Activated T-helper 1 cell treated with anti-CD3 and anti-CD28 coated beads, Interleukin-12 subunit alpha, Interleukin-12 subunit beta, Interleukin-2, Interleukin-4 antibody, amounts not matched to agents 30 ng/mL and 10 ng/mL and 1 ng/mL, durations not matched to agents 14 hours and 24 hours and 36 hours (primary cell): ENCODE measurements at places on chromosomes 7 and 10.

GRCh38 chr10:113914956-113915355, 60.5 kb downstream of the NHLRC2 start:
- H3K4me3 ChIP-seq = no peak overlapping the region
- DNase-seq = no peak
- H3K4me1 ChIP-seq = no peaks in the 10 kb centered on the region
- no peak overlapping the region for H3K27ac ChIP-seq
- peaks cover 11% of the 10 kb centered on the region for H3K36me3 ChIP-seq

DNA sequence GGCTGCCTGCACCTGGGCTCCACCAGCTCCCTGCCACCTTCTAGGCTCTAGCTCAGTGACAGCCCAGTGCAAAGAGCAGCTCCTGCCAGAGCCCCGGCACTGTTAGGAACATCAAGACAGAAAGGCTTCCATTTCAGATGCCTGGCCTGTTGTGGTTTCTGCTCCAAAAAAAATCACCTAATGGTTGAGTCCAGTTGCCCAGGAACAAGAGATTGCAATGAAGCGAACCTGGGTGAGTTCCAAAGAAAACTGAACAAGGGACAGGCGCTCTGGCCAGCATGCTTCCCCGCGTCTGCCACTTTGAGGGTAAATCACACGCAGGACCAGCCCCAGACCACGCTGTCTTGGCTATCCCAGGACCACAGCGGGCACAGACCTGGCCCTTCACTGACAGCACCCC, 47.0 kb upstream of the RASGEF1A start:
- no peak overlapping the region for H3K27ac ChIP-seq
- H3K4me3 ChIP-seq = no peak overlapping the region
- H3K36me3 ChIP-seq = no peaks in the 10 kb centered on the region
- H3K27me3 ChIP-seq = no peaks in the 10 kb centered on the region
- H3K4me1 ChIP-seq = peaks cover 17% of the 10 kb centered on the region

GRCh38 chr7:13179011-13179582, 491.7 kb downstream of the ARL4A start:
- no peaks in the 10 kb centered on the region for H3K36me3 ChIP-seq
- no peak overlapping the region for H3K4me3 ChIP-seq
- H3K27ac ChIP-seq = no peak overlapping the region
- H3K4me1 ChIP-seq = no peaks in the 10 kb centered on the region
- no peak for DNase-seq
- no peaks in the 10 kb centered on the region for H3K27me3 ChIP-seq

DNA sequence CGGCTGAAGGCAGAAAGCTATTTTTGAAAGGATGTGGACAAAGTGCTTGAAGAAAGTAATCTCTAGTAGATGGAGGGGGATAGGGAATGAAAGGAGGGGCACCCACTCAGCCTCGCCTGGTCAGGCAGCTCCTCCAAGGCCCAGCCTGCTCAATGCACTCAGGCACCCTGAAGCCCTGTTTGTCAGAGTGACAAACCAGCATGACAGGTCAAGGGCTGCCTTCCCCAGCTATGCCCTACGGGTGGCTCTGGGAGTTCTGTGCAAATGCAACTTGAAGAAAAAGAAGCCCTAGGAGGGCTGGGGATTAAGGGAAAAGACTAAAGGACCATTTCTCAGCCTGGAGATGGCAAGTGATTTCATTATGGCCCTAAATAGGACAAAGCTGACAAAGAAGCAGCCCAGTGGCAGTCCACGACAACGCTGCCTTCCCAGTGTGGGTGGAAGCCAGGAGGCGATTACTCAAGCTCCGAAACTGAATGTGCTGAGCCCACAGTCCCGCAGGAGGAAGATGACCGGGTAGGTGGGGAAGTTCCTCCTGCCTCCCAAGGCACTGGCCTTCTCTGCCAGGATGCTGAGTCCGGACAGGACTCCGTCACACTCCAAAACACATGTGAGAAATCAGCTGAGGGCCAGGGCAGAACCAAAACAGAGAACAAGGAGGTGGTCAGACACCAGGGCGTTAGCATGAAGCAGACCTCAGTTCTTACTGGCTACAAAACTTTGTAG, 16.3 kb downstream of the LIPA start:
- H3K4me1 ChIP-seq = no peaks in the 10 kb centered on the region
- peaks cover 3% of the 10 kb centered on the region for H3K27me3 ChIP-seq
- no peak overlapping the region for H3K27ac ChIP-seq
- DNase-seq = no peak

- no peaks in the 10 kb centered on the region for H3K36me3 ChIP-seq
- H3K4me3 ChIP-seq = no peak overlapping the region
- H3K27me3 ChIP-seq = peaks cover under 1% of the 10 kb centered on the region
Measured at GRCh38 chr10:85235258-85235657, 906.9 kb downstream of the CCSER2 start.

DNA sequence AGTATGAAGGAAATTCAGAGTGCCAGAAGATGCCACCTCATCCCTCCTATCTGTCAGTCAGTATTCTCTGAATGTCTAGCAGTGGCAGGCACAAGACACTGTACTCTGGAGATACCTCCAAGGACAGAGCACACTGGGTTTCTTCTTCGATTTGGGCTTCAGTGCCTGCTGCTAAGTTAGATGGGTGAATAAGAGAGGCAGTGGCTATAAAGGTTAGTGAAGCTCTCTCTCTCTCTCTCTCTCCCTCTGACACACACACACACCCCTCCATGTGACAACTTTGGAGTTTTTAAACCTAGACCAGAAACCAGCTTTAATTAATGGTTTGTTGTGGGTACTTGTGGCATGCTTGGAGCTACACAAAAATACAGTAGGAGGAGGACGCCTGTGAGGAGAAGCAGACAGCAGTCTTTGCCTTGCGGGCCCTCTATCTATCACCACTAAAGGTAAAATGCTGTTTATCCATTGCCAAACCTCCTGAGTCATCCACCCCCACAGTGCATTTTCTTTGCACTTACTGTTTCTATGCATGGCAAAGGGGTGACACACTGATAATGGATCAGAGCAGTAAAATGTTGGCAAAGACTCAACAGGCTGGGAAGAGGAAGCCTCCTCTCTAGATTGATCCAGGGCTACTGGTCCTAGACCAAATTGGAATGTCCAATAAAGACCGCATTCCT, 102.5 kb downstream of the TRIL start:
- H3K27me3 ChIP-seq = peaks cover 40% of the 10 kb centered on the region
- no peaks in the 10 kb centered on the region for H3K36me3 ChIP-seq
- H3K4me1 ChIP-seq = peaks cover 7% of the 10 kb centered on the region
- H3K4me3 ChIP-seq = no peak overlapping the region
- no peak overlapping the region for H3K27ac ChIP-seq
- DNase-seq = no peak

GRCh38 chr7:112550468-112551060, 69.8 kb downstream of the LSMEM1 start:
- H3K36me3 ChIP-seq = no peaks in the 10 kb centered on the region
- H3K4me3 ChIP-seq = no peak overlapping the region
- no peaks in the 10 kb centered on the region for H3K4me1 ChIP-seq
- H3K27me3 ChIP-seq = peaks cover 2% of the 10 kb centered on the region
- DNase-seq = peak; percentile 7
- H3K27ac ChIP-seq = no peak overlapping the region

DNA sequence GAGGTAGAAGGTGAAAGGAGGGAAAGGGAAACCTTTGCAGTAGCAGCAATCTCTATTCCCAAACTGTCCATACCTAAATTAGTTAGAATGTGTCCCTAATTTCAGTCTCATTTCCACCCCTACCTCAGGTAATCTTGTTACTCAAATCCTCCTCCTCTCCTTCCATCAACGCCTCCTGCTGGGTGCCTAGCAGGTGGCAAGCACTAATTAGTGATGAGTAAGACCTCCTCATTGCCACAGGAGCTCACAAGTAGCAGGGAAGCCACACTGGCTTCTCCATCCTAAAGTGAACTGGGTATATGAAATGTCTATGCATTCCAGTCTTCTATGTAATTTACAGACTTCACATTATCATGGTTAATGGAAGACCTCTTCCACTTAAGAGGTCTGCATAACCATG, 25.7 kb upstream of the FAM133B start:
- no peak overlapping the region for H3K4me3 ChIP-seq
- H3K4me1 ChIP-seq = peaks cover 43% of the 10 kb centered on the region
- no peak for DNase-seq
- H3K36me3 ChIP-seq = peaks cover 52% of the 10 kb centered on the region
- peak overlapping the region; percentile 54 for H3K27ac ChIP-seq

- no peak for DNase-seq
- H3K4me1 ChIP-seq = no peaks in the 10 kb centered on the region
- no peaks in the 10 kb centered on the region for H3K36me3 ChIP-seq
- no peaks in the 10 kb centered on the region for H3K27me3 ChIP-seq
- H3K27ac ChIP-seq = no peak overlapping the region
- no peak overlapping the region for H3K4me3 ChIP-seq
Measured at GRCh38 chr10:126090443-126090842, 194.1 kb downstream of the FANK1 start.

DNA sequence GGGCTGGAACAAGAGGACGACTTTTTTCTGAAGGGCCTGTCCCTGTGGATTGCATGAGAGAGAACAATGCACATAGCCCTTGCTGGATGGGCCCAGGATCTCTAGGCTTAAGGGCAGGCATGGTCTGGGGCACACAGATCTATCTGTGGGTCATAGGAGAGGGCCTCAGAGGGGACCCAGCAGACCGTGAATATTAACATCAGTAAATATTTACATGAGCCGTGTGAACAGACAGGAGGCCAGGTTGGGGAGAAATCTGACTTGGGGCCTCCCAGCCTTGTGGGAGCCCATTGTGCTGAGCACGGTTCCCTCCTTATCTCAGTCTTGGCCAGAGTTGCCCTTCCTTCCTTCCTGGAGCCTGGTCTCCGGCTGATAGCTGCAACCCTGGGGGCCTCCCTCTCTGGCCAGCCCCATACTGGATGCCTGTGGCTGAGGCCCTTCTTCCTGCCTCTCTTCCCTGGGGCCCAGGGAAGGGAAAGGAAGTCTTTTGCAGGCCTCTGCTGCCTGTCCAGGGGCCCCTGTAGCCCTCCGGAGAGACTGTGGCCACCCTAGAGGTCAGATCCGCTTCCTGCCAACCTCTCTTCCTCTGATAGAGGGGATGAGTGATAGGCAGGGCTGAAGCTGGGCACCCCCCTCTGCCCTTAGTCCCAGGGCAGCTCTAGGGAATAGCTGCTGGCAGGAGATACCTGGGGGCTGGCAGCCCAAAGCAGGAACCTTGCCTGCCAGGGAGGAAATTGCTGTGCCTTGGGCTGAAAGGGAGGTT, 44.5 kb upstream of the TRIM8 start:
- H3K36me3 ChIP-seq = peaks cover 16% of the 10 kb centered on the region
- H3K4me1 ChIP-seq = peaks cover 5% of the 10 kb centered on the region
- no peak overlapping the region for H3K4me3 ChIP-seq
- H3K27me3 ChIP-seq = no peaks in the 10 kb centered on the region

GRCh38 chr10:35819736-35820135, 177.6 kb upstream of the FZD8 start:
- H3K27ac ChIP-seq = no peak overlapping the region
- no peak for DNase-seq
- no peak overlapping the region for H3K4me3 ChIP-seq
- H3K27me3 ChIP-seq = no peaks in the 10 kb centered on the region
- H3K36me3 ChIP-seq = no peaks in the 10 kb centered on the region
- no peaks in the 10 kb centered on the region for H3K4me1 ChIP-seq

- H3K4me3 ChIP-seq = no peak overlapping the region
- H3K36me3 ChIP-seq = no peaks in the 10 kb centered on the region
- DNase-seq = no peak
Measured at GRCh38 chr7:16891338-16891737, 9.6 kb upstream of the AGR3 start.

GRCh38 chr10:11863353-11864109, 40.4 kb downstream of the PROSER2 start:
- H3K27ac ChIP-seq = peak overlapping the region; percentile 52
- H3K36me3 ChIP-seq = no peaks in the 10 kb centered on the region
- peaks cover 70% of the 10 kb centered on the region for H3K27me3 ChIP-seq
- DNase-seq = peak; percentile 74
- peak overlapping the region; percentile 41 for H3K4me3 ChIP-seq
- peaks cover 20% of the 10 kb centered on the region for H3K4me1 ChIP-seq

- H3K4me3 ChIP-seq = no peak overlapping the region
- H3K27ac ChIP-seq = no peak overlapping the region
- H3K4me1 ChIP-seq = no peaks in the 10 kb centered on the region
- H3K27me3 ChIP-seq = no peaks in the 10 kb centered on the region
- H3K36me3 ChIP-seq = no peaks in the 10 kb centered on the region
Measured at GRCh38 chr7:40921589-40922315, 781.1 kb downstream of the INHBA start.

DNA sequence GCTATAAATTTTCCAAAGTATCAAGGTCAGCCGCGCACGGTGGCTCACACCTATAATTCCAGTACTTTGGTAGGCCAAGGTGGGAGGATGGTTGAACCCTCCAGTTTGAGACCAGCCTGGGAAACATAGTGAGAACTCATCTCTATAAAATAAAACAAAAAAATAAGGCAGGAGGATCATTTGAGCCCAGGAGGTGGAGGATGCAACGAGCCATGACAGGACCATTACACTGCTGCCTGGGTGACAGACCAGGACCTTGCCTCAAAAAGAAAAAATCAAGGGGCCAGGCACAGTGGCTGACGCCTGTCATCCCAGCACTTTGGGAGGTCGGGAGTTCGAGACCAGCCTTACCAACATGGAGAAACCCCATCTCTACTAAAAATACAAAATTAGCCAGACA, 60.3 kb downstream of the ABI1 start:
- H3K4me1 ChIP-seq = peaks cover 49% of the 10 kb centered on the region
- no peak for DNase-seq
- H3K27me3 ChIP-seq = no peaks in the 10 kb centered on the region
- no peak overlapping the region for H3K27ac ChIP-seq
- no peak overlapping the region for H3K4me3 ChIP-seq

DNA sequence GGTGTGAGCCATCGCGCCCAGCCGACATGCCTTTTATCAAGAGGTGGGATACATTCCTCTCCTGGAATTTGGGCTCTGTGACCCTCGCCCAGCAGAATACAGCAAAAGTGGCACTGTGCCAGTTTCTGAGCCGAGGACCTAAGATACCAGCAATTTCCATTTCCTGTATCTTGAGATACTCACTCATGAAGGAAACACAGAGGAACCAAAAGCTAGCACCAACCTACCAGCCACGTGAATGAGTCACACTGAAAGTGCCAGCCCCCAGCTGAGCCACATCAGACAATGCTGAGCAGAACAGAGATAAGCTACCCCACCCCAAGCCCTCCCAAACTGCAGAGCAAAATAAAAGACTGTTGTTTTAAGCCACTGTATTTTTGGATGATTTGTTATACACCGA, 56.3 kb downstream of the CACUL1 start:
- no peaks in the 10 kb centered on the region for H3K27me3 ChIP-seq
- peak overlapping the region; percentile 34 for H3K4me3 ChIP-seq
- DNase-seq = peak; percentile 74
- no peak overlapping the region for H3K27ac ChIP-seq
- H3K36me3 ChIP-seq = peaks cover 17% of the 10 kb centered on the region
- H3K4me1 ChIP-seq = peaks cover 33% of the 10 kb centered on the region

GRCh38 chr10:106508950-106509349, 655.6 kb downstream of the SORCS1 start:
- no peaks in the 10 kb centered on the region for H3K36me3 ChIP-seq
- H3K27ac ChIP-seq = no peak overlapping the region
- H3K4me1 ChIP-seq = no peaks in the 10 kb centered on the region
- no peak overlapping the region for H3K4me3 ChIP-seq

- no peak for DNase-seq
- H3K4me1 ChIP-seq = no peaks in the 10 kb centered on the region
- H3K27me3 ChIP-seq = peaks cover 1% of the 10 kb centered on the region
- no peak overlapping the region for H3K4me3 ChIP-seq
Measured at GRCh38 chr7:88072715-88073055, 138.6 kb downstream of the ADAM22 start.

- DNase-seq = no peak
- no peak overlapping the region for H3K27ac ChIP-seq
- H3K36me3 ChIP-seq = no peaks in the 10 kb centered on the region
- no peak overlapping the region for H3K4me3 ChIP-seq
- H3K4me1 ChIP-seq = no peaks in the 10 kb centered on the region
Measured at GRCh38 chr10:109474812-109475211, 448.5 kb downstream of the XPNPEP1 start.

GRCh38 chr10:48364659-48365405, 58.4 kb downstream of the MAPK8 start:
- no peaks in the 10 kb centered on the region for H3K27me3 ChIP-seq
- H3K4me3 ChIP-seq = no peak overlapping the region
- DNase-seq = no peak
- H3K27ac ChIP-seq = no peak overlapping the region
